Stomach (tissue), 19 donors: ENCODE measurements at places on chromosomes 1 and 21.

DNA sequence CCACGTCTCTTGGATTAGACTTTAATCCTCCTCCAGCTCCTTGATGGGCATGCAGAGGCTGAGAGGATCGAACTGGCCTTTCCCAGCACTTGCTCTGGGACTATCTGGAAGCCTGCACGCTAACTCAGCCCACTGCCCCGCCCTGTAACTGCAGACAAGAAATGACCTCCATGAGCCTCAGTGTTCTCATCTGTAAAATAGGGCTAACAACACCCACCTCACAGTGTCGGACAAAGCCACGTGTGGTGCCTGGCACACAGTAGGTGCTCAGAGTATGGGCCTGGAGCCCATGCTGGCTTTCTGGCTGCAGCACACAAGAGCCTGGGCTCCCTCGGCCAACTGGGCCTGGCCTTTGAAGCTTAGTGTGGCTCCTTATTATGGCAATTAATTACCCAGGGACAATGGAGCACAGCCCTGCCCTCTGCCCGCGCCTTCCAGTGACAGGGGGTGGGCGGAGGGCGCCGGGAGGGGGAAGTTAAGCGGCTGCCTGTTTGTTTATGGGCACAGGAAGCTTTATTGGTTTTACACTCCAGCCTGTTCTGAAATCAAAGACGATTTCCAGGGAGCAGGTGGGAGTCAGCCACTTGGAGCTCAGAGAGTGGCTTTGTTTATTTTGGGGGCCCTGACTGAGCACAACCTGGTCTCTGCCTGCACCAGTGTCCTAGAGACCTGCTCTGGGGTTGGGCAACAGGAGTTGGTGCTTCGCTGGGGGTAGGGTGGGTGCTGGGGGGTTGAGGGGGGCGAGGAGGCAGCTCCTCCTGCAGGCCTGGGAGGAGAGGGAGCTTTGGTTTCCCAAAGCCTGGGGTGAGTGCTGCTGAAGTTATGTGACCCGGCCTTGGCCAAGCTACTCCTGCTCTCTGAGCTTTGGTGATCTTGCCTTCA, 31.0 kb downstream of the PAX7 start:
- H3K4me1 ChIP-seq = peaks cover 6% of the 10 kb centered on the region
- no peak overlapping the region for H3K4me3 ChIP-seq
- no peak overlapping the region for H3K27ac ChIP-seq
- no peaks in the 10 kb centered on the region for H3K36me3 ChIP-seq
- no peak for DNase-seq

DNA sequence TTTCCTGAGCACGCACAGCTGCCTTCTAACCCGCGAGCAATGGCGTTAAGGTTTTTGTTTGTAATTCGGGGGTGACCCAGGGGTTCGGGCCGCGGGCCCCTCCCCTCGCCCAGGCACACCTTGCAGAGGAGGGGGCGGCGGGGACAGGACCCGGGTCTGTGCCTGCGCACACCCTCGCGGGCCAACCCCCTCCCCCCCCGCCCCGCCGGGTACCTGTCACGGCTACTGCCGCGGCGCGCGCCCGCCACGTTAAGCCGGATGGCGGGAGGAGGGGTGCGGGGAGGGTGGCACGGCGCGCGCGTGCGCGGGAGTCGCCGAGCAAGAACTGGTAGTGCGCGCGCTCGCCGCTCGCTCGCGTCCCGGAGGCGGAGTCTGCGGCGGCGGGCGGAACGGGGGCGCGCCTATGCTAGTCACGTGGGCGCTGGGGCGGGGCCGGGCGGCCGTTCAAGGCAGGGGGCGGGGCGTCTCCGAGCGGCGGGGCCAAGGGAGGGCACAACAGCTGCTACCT, at the start of gene TPTE:
Gene TPTE (plus strand): TSS at position 493 of the 508 bp plus-strand sequence. CDS start 17,141 bp downstream, outside the sequence.
- no peaks in the 10 kb centered on the region for H3K27me3 ChIP-seq
- H3K4me1 ChIP-seq = no peaks in the 10 kb centered on the region
- H3K27ac ChIP-seq = no peak within 1 kb of the TSS
- no peaks in the 10 kb centered on the region for H3K36me3 ChIP-seq
- H3K4me3 ChIP-seq = no peak within 1 kb of the TSS

- H3K4me3 ChIP-seq = no peak overlapping the region
- no peaks in the 10 kb centered on the region for H3K4me1 ChIP-seq
- no peak overlapping the region for H3K27ac ChIP-seq
- no peaks in the 10 kb centered on the region for H3K27me3 ChIP-seq
- no peak for DNase-seq
Measured at GRCh38 chr1:186456729-186457255, 4.1 kb downstream of the PDC start.

DNA sequence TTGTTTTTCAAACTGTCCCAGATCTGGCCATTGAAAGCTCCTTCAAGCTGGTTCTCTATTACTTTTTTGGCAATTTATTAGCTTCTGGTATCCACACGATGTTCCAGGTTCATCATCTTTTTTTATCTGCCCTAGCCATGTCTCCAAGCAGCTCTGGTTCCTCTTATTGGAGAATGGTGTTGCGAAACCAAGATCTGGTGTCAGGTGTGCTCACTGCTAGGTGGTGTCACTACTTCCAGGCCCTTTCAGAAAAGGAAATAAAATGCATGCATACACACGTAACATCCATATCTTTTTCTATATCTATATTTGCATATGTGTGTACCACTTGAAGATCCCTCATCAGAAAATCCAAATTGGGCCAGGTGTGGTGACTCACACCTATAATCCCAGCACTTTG, 53.3 kb downstream of the GATAD2B start:
- no peak for DNase-seq
- no peaks in the 10 kb centered on the region for H3K36me3 ChIP-seq
- H3K27me3 ChIP-seq = no peaks in the 10 kb centered on the region
- no peak overlapping the region for H3K27ac ChIP-seq
- no peak overlapping the region for H3K4me3 ChIP-seq

GRCh38 chr1:205521686-205522085, 17.2 kb downstream of the CDK18 start:
- H3K27me3 ChIP-seq = no peaks in the 10 kb centered on the region
- H3K4me3 ChIP-seq = no peak overlapping the region

- H3K27me3 ChIP-seq = no peaks in the 10 kb centered on the region
- no peaks in the 10 kb centered on the region for H3K36me3 ChIP-seq
- no peaks in the 10 kb centered on the region for H3K4me1 ChIP-seq
Measured at GRCh38 chr21:14120091-14120734, 90.5 kb downstream of the LIPI start.

GRCh38 chr1:154495496-154496273, 6.3 kb upstream of the TDRD10 start:
- peaks cover 11% of the 10 kb centered on the region for H3K27me3 ChIP-seq
- no peak overlapping the region for H3K4me3 ChIP-seq
- H3K36me3 ChIP-seq = no peaks in the 10 kb centered on the region
- DNase-seq = no peak

GRCh38 chr1:55426619-55427018, 211.5 kb upstream of the USP24 start:
- H3K4me1 ChIP-seq = peaks cover 34% of the 10 kb centered on the region
- H3K27ac ChIP-seq = no peak overlapping the region
- no peaks in the 10 kb centered on the region for H3K36me3 ChIP-seq
- H3K27me3 ChIP-seq = no peaks in the 10 kb centered on the region
- no peak for DNase-seq
